EL (cell line): ENCODE measurements at places on chromosomes 12 and 14.
A peak's percentile ranks its signal among the peaks of the same experiment; 100 is the strongest.

- DNase-seq = no peak
Observed at GRCh38 chr12:127726671-127727315, 540.2 kb upstream of the TMEM132C start.

DNA sequence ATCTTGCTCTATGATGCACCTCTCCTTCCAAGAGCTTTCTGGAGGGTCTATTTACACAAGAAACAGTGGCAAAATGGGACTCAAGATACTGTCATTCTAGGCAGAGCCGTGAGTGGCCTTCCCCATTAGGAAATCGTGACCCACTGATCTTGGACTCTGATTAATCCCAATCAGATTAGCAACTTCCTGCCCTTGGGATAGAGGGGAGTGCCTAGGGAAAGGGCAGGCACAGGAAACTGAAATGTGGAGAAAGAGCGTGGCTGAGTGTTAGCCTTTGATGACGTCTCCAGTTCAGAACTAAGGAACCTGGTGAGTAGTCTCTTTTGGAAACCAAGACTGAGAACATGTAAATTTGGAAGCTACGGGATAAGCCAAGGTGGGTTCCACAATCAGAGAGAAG, 76.1 kb downstream of the NUAK1 start:
- DNase-seq = peak; percentile 34

GRCh38 chr12:76329606-76330005, 18.6 kb downstream of the BBS10 start:
- no peak for DNase-seq

DNA sequence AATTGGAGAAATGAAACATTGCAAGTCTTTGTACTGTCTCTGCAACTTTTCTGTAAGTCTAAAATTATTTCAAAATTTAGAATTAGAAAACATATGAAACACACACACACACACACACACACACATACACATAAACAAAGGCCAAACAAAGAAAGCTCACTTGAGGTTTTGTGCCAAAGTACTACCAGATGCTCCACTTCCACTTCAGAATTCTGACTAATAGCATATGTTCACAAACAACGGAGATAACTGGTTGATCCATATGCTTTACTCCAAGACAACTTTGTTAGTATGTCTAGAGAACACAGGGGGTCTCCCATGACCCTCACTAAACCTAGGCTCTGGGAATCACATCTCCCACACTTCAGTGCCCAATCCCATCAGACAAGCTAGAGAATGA, 133.8 kb upstream of the CLEC14A start:
- no peak for DNase-seq

DNA sequence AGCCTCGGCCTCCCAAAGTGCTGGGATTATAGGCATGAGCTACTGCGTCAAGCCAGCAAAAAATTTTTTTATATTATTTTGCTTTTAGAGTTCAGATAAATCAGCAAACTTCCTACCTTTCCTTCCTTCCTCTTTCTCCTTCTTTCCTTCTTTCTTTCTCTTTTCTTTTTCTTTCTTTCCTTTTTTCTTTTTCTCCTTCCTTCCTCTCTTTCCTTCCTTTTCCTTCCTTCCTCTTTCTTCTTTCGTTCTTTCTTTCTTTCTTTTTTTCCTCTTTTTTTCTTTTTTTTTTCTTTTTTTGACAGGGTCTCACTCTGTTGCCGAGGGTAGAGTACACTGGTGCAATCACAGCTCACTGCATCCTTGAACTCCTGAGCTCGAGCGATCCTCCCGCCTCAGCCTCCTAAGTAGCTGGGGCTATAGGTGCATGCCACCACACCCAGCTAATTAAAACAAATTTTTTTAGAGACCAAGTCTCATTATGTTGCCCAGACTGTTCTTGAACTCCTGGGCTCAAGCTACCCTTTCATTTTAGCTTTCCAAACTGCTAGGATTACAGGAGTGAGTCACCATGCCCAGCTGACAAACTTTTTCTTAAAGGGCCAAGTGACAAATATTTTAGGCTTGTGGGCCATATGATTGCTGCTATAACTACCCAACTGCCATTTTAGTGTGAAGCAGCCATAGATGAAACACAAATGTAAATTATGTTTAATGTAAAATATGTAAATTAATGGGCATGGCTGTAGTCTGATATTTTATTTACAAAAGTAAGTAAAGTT, 7.1 kb upstream of the WASHC4 start:
- DNase-seq = peak; percentile 71

GRCh38 chr12:100833282-100833681, 38.7 kb downstream of the ANO4 start:
- DNase-seq = no peak

- no peak for DNase-seq
Observed at GRCh38 chr12:25830456-25830855, 128.0 kb upstream of the RASSF8 start.

- peak; percentile 46 for DNase-seq
Observed at GRCh38 chr14:61611880-61612630, 83.3 kb upstream of the HIF1A start.

DNA sequence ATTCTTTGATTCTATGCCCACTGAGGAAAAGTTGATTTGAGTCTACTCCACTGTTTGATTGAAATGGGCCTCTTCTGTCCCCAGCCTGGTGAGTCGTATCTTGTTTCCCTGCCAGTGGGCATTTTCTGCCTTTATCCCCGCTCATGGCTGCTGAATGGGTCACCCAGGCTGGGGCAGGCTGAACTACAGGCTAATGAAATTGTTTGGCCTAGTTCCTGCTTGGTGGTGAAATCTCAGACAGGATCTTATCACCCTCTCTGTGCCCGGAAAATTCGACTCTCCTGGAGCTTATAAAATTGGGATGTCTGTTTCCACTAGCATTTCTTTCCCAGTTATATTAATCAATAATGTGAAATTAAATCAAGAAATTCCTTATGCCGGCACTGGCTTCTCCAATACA, 65.0 kb downstream of the CHST11 start:
- DNase-seq = peak; percentile 26

DNA sequence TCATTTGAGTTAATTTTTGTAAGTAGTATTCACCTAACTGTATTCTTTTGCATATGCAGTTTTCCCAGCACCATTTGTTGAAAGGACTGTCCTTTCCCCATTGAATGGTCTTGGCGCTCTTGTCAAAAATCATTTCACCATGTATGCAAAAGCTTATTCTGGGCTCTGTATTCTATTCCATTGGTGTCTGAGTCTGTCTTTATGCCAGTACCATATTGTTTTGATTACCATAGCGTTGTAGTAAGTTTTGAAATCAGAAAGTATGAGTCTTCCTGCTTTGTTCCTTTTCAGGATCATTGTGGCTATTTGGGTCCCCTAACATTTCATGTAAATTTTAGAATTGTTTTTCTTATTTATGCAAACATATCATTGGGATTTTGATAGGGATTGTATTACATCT, 508.7 kb upstream of the RGS6 start:
- no peak for DNase-seq

GRCh38 chr12:19018302-19018970, 111.1 kb upstream of the PLEKHA5 start:
- DNase-seq = peak; percentile 85
